ENCODE measurements at places on chromosomes 6 and 20.

DNA sequence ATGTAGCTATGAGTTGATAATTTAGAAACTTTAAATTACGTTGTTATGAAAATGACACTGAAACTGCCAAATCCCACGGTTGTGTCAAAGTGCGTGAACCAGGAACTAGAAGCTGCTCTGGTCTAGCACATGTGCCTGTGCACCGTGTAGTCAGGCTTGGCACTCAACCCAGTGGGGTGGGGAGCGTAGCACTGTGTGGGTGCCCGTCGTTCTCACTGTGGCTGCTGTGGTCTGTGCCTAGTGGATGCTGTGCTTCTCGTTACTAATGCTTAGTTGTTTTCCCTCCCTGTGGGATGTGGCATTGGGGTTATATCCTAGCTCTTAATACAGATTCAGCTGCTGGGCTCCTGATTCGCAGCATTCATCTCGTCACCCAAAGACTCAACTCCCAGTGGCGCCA, 46.2 kb upstream of the ADIG start:
- no peak for DNase-seq

DNA sequence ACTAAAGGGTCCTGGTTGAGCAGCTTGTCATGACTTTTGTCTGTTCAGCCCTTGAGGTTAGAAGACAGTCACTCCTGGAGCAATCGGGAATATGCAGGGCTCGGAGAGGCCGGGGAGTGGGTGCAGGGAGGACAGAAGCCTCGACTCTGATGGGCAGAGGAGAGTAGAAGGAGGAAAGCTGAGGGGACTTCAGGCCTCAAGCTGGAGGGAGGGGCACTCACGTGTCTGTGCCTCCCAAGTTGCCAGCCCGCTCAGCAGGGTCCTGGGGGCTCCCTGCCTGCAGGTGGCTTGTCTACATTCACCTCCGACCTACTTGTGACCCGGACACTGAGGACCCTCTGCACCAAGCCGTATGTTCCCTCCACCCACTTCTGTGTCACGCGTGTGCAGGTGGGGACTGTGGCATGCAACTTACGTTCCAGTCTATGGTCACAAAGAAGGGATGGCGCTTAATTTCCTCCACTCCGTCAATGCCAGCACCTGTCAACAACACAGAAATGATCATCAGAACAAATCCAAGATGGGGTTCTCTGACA, 86.8 kb upstream of the MPC1 start:
- DNase-seq = no peak

DNA sequence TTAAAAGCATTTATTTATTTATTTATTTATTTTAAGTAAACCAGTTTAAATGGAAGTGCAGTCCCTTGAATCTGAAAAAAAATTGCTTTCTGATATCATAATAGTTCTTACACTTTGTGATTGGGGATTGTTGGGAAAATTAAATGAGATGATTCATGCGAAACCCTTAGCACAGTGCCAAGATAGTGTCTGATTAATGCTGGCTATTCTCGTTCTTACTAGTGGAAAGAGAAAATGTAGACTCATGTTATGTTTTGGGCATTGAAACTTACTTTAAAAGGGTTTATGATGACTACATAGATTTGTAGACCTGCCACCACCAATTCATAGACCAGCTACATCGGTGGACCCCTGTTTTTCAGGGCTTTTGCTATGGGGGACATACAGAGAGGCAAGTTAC, 229.2 kb upstream of the ZFP64 start:
- no peak for DNase-seq

DNA sequence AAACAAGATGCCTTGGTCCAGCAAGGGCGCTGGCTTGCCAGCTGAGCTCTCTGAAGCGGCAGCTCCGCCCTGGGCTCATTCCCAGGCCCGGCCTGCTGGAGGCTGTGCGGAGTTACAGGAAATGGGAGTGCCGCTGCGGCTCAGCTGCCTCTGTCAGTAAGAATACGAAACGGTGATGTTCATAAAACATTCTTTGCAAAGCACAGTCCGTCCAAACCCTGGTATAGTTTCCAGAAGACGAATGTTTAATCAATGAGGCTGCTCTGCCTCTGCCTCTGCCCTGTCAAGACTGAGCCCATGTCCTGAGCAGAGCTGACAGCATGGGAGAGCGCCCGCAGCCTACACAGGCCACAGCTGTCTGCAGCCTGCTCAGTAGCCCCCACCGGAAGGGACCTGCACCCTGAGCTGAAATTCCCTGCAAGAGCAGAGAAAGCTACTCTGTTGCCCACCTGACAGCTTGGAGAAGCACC, 153.3 kb upstream of the SNX9 start:
- peak; percentile 4 for DNase-seq

All from NCI-H2081 (cell line).